Activated CD4-positive, alpha-beta T cell treated with anti-CD3 and anti-CD28 coated beads for 36 hours (primary cell): ENCODE measurements at places on chromosomes 4 and X. TPM values are rescaled to one million over a fixed set of nuclear protein-coding genes. Genes with fewer than 3 reads are reported as not detected.

GRCh38 chr4:150315175-150315574 lies 236.9 kb downstream of the DCLK2 start:
- H3K27ac ChIP-seq = no peak overlapping the region
- no peak for DNase-seq
- H3K4me1 ChIP-seq = peaks cover 4% of the 10 kb centered on the region

- H3K27me3 ChIP-seq = no peaks in the 10 kb centered on the region
- H3K27ac ChIP-seq = no peak overlapping the region
- no peak for DNase-seq
- no peaks in the 10 kb centered on the region for H3K36me3 ChIP-seq
- no peaks in the 10 kb centered on the region for H3K4me1 ChIP-seq
- H3K4me3 ChIP-seq = no peak overlapping the region
These were observed 55.9 kb upstream of the IL15 start for GRCh38 chr4:141580523-141580922.

- no peaks in the 10 kb centered on the region for H3K36me3 ChIP-seq
- no peaks in the 10 kb centered on the region for H3K4me1 ChIP-seq
- H3K27me3 ChIP-seq = peaks cover 12% of the 10 kb centered on the region
- no peak overlapping the region for H3K27ac ChIP-seq
- DNase-seq = no peak
- no peak overlapping the region for H3K4me3 ChIP-seq
These were observed 130.2 kb downstream of the AMELX start for GRCh38 chrX:11423362-11423818.

GRCh38 chrX:152821145-152821765 lies 9.3 kb downstream of the CETN2 start:
- H3K4me1 ChIP-seq = no peaks in the 10 kb centered on the region
- DNase-seq = peak; percentile 35
- no peaks in the 10 kb centered on the region for H3K36me3 ChIP-seq
- H3K4me3 ChIP-seq = no peak overlapping the region
- H3K27ac ChIP-seq = no peak overlapping the region

DNA sequence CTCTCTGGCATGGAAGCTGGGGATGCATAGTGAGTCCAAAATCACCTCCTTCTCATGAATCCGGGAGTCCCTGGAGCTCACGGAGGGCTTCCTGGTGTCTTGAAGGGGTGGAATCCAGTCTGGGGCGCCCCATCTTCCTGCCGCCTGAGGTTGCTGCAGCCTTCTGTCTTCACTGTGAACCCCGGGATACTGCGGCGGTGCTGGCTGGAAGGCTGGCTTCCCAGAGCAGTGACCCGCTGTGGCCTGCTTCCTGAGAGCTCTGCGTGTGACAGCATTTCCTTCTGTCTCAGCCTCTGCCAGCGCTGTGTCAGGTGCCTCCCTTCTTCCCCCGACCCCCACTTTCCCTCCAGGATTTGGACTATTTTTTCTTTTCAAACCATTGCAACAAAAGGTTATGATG lies 98.8 kb upstream of the STOX2 start:
- H3K36me3 ChIP-seq = no peaks in the 10 kb centered on the region
- DNase-seq = no peak
- H3K4me1 ChIP-seq = no peaks in the 10 kb centered on the region
- H3K4me3 ChIP-seq = no peak overlapping the region

GRCh38 chrX:43961699-43962098 lies 11.5 kb downstream of the NDP start:
- no peak overlapping the region for H3K27ac ChIP-seq
- no peak for DNase-seq
- no peak overlapping the region for H3K4me3 ChIP-seq
- H3K27me3 ChIP-seq = no peaks in the 10 kb centered on the region
- H3K4me1 ChIP-seq = peaks cover 2% of the 10 kb centered on the region

DNA sequence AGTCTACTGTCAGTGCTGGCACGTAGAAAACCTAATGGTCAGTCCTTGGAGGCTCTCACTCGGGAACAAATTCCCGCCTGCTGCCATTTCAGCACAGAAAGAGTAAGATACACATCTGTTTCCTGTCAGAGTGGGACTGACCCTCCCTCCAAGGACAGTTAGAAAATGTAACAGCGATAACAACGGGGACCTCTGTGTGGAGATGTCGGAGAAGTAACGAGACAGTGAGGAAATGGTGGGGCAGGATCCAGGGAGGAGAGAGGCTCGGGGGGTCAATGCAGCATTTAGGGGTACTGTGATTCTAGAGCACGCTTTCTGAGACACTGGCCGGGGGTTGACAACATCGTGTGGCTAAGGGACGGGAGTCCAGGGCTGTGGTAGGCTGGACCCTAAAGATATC lies 36.0 kb upstream of the SORCS2 start:
- no peaks in the 10 kb centered on the region for H3K4me1 ChIP-seq
- no peaks in the 10 kb centered on the region for H3K36me3 ChIP-seq
- H3K27ac ChIP-seq = no peak overlapping the region
- H3K27me3 ChIP-seq = peaks cover 11% of the 10 kb centered on the region
- H3K4me3 ChIP-seq = no peak overlapping the region

DNA sequence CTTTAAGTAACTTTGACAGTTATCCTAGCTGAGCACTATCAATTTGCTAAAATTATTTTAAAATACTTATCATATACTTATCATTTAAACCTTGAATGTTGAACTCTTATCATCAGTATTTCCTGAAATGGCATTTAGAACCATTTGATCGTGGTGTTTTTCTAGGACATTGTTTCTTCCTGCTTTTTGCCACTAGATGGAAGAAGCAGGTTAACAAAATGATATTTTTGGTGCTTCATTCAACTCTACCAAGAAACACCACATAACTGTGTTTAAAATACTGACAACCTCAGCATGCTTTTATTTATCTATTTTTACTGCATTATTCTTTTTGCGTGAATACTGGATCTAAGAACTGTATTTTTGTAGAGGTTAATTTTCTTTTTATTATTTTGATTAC lies 44.6 kb downstream of the C4orf33 start:
- no peak overlapping the region for H3K4me3 ChIP-seq
- peaks cover 5% of the 10 kb centered on the region for H3K27me3 ChIP-seq
- H3K4me1 ChIP-seq = no peaks in the 10 kb centered on the region

DNA sequence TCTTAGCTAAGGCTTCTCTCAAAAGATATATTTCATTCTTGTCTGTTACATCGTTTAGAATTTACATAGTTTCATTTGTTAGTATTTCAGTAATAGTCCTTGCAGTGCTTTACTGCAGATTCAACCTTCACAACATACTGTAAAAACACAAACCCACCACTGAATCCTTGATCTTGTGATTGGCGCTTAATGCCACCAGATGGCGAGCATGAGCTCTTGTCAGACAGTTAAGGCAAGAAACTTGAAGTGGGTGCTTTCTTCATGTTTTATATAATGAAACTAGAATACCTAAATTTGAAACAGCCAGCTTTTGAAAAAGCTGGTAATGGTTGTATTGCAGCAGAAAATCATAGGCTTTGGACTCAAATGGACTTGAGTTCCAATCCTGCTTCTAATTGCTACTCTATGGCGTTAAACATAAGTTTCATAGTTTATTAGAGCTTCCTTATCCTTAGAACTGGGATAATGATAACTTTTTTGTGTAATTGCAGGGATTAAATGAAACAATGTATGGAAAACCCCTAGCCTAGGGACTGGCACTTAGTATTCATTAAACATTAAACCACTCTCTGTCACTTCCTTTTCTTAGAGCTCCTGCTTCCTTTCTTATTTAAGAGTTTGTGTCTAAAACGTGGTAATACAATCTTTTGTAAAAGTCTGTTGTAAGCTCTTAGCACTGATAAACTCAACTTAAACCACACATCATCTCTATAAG lies 95.1 kb downstream of the USP9X start:
- peak; percentile 63 for DNase-seq
- H3K4me1 ChIP-seq = peaks cover 34% of the 10 kb centered on the region
- H3K27me3 ChIP-seq = no peaks in the 10 kb centered on the region
- no peak overlapping the region for H3K4me3 ChIP-seq
- H3K36me3 ChIP-seq = peaks cover 16% of the 10 kb centered on the region
- H3K27ac ChIP-seq = peak overlapping the region; percentile 85

- no peak overlapping the region for H3K4me3 ChIP-seq
- DNase-seq = no peak
- peaks cover 6% of the 10 kb centered on the region for H3K36me3 ChIP-seq
These were observed 99.6 kb upstream of the RPL34 start for GRCh38 chr4:108520807-108521206.

GRCh38 chrX:107676559-107677378 lies 48.5 kb downstream of the PRPS1 start:
- DNase-seq = peak; percentile 71
- H3K36me3 ChIP-seq = peaks cover 3% of the 10 kb centered on the region
- H3K4me3 ChIP-seq = peak overlapping the region; percentile 86

GRCh38 chr4:25157081-25157480 lies 3.2 kb downstream of the SEPSECS start:
- no peak overlapping the region for H3K4me3 ChIP-seq
- H3K36me3 ChIP-seq = peaks cover 18% of the 10 kb centered on the region
- H3K27me3 ChIP-seq = no peaks in the 10 kb centered on the region
- H3K4me1 ChIP-seq = peaks cover 22% of the 10 kb centered on the region
- DNase-seq = no peak
- H3K27ac ChIP-seq = no peak overlapping the region

GRCh38 chrX:154408659-154409221 lies 314 bp downstream of the DNASE1L1 start:
- no peaks in the 10 kb centered on the region for H3K27me3 ChIP-seq
- H3K4me1 ChIP-seq = peaks cover 13% of the 10 kb centered on the region
- no peak for DNase-seq
- peaks cover 5% of the 10 kb centered on the region for H3K36me3 ChIP-seq

- H3K4me3 ChIP-seq = no peak overlapping the region
- no peak for DNase-seq
- peaks cover 4% of the 10 kb centered on the region for H3K4me1 ChIP-seq
- H3K27ac ChIP-seq = no peak overlapping the region
- H3K36me3 ChIP-seq = no peaks in the 10 kb centered on the region
These were observed 167.0 kb upstream of the GALNT7 start for GRCh38 chr4:173001571-173001970.

DNA sequence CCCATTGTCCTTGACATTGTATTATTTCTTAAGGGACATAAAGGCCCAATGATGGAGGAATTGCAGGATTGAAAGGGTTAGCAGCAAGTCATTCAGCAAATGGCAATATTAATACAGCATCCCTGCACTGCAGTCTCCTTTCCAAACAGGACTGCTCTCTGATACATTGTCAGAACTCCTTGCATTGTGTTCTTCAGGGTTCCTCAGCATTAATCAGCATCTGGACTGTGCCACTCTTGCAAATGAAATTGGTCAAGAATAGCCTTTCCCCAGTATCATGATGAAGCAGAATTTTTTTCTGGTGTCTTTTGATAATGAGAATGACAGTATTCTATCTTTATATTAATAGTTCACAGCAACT lies 272.6 kb upstream of the HAND2 start:
- peaks cover 2% of the 10 kb centered on the region for H3K27me3 ChIP-seq
- no peak for DNase-seq
- H3K36me3 ChIP-seq = no peaks in the 10 kb centered on the region
- H3K27ac ChIP-seq = no peak overlapping the region
- no peaks in the 10 kb centered on the region for H3K4me1 ChIP-seq

- no peak overlapping the region for H3K27ac ChIP-seq
- H3K36me3 ChIP-seq = no peaks in the 10 kb centered on the region
- no peaks in the 10 kb centered on the region for H3K4me1 ChIP-seq
- no peaks in the 10 kb centered on the region for H3K27me3 ChIP-seq
- no peak overlapping the region for H3K4me3 ChIP-seq
- no peak for DNase-seq
These were observed 42.8 kb downstream of the MAGEB17 start for GRCh38 chrX:16210061-16210460.

DNA sequence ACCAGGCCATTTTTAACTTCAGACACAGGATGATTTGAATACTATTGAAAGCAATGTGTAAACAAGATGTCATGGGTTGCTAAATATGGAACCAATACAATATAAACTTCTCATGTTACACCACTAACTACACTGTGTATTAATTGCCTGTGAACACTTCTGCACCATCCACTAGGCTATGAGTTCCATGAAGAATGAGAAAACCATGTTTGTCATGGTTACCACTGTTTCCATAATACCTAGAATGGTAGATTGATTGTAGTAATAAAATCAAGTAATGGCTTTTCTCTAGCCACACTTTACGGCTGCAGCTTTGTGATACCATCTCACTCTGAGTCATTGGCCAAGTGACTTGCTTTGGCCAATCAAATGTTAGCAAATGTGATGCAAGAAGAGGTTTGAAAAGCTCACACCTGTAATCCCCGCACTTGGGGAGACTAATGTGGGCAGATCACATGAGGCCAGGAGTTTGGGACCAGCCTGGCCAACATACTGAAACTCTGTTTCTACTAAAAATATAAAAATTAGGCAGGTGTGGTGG lies 19.9 kb upstream of the CYBB start:
- H3K4me1 ChIP-seq = peaks cover 23% of the 10 kb centered on the region
- H3K27me3 ChIP-seq = no peaks in the 10 kb centered on the region
- no peaks in the 10 kb centered on the region for H3K36me3 ChIP-seq
- H3K4me3 ChIP-seq = no peak overlapping the region

DNA sequence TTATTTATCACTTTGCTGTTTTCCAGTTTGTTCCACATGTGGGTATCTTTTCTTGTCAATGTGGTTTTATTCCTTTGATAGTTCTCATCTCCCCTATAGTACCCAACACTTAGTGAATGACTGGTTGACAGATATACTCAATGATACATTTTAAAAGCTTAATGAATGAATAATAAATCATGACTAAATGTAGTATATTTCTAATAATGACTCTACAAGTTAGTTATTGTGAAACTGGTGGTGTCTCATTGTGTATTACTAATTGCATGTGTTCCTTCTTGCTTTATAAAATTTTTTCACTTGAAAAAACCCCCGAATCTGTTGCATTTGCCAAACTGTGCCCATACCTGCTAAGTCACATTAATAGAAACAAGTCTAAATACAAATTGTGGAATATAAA lies 95.4 kb downstream of the MBNL3 start:
- DNase-seq = no peak
- H3K4me3 ChIP-seq = no peak overlapping the region
- H3K36me3 ChIP-seq = peaks cover 4% of the 10 kb centered on the region
- no peak overlapping the region for H3K27ac ChIP-seq
- H3K27me3 ChIP-seq = no peaks in the 10 kb centered on the region

DNA sequence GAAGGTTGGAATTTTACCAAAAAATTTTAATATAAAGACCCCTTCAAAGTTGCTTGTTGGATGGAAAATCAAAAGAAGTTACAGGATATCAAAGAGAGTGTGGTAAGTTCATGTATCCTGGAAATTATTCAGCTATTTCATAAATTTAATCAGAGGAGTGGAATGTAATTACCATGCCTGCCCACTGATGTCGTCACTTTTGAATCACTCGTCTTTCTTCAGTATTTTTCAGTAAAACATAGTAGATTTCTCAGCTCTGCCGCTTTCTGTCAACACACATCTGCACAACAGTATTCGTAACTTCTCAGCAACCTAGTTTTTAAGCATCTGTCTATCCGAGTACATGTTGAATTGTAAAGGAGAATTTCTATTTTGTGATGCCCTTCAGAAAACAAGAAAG lies 2163.0 kb upstream of the AGA start:
- H3K36me3 ChIP-seq = no peaks in the 10 kb centered on the region
- H3K27ac ChIP-seq = no peak overlapping the region
- DNase-seq = no peak
- no peaks in the 10 kb centered on the region for H3K4me1 ChIP-seq

MXRA5 gene
- not detected for total RNA-seq

GPR82 gene
- 0.05 TPM for total RNA-seq

STAP1 gene
- 11.0 TPM for total RNA-seq

PAK3 gene
- 0.26 TPM for total RNA-seq

EDA gene
- total RNA-seq = 0.73 TPM

ADGRG4 gene
- not detected for total RNA-seq

SMAD1 gene
- 5.3 TPM for total RNA-seq

CETN2 gene
- total RNA-seq = 13.1 TPM

BTC gene
- total RNA-seq = not detected
